Stimulated activated CD4-positive, alpha-beta T cell treated with anti-CD3 and anti-CD28 coated beads, Interleukin-1b, Interleukin-23, amount 100 ng/mL, for 1 hour (primary cell): ENCODE measurements at places on chromosomes 1 and 21.
A peak's percentile ranks its signal among the peaks of the same experiment; 100 is the strongest.

DNA sequence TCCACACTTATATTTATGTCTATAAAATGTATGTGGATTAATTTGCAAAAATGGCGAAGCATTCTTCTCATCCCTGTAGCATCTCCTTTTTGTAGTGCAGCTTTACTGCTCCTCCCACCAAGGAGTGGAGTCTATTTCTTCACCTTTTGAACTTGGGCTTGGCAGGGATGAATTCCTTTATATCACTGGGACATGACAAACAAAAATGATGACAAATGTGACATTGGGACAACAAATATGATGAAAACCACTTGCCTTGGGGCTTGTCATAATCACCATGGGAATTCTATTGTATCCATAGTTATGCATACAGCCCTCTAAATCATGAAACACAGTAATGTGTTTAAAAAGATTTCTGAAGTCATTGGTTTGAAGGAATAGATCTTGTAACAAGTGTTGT lies 155.0 kb downstream of the TNFSF18 start:
- no peak for DNase-seq

DNA sequence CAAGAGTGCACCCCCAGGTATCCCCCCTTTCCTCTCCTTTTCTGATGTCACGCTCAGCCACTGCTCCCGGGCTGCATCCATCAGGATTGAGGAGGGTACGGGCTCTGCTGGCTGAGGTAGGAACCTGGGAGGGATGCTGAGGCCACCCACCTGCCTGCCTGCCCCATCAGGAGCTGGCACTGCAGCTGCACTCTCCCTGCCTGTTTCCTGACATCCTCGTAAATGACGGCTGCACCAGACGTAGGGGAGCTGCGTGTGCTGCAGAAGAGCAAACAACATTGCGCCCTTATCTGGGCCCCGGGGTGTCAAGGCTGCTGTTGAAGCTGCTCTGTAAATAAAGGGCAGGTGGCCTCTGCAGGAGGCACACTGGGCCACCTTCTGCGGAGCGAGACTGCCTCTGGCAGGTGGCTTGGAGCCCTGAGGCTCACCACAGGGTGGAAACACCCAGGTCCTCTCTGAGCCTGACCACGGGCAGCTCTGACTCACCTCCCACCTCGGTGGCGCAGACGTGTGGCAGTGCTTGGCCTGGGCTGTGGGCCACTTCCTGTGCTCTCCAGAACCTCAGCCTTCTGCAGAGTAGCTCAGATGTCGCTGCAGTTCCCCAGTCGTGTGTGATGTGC lies 30.9 kb downstream of the SNAP47 start:
- DNase-seq = peak; percentile 63

DNA sequence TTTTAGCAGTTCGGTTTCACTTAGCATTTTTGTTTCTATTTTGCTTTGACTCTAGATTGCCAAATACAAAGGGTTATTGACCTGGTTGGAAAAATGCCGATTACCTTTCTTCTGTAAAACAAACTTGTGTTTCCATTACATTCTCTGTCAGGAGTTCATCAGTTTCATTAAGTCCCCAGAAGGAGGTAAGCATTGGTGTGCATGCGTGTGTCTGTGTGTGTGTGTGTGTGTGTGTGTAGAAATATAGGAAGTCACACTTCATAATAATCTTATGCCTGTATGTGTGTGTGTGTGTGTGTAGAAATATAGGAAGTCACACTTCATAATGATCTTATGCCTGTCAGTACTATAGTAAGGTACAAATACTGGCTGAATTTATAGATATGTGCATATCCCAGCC lies 10.0 kb downstream of the RGSL1 start:
- no peak for DNase-seq

DNA sequence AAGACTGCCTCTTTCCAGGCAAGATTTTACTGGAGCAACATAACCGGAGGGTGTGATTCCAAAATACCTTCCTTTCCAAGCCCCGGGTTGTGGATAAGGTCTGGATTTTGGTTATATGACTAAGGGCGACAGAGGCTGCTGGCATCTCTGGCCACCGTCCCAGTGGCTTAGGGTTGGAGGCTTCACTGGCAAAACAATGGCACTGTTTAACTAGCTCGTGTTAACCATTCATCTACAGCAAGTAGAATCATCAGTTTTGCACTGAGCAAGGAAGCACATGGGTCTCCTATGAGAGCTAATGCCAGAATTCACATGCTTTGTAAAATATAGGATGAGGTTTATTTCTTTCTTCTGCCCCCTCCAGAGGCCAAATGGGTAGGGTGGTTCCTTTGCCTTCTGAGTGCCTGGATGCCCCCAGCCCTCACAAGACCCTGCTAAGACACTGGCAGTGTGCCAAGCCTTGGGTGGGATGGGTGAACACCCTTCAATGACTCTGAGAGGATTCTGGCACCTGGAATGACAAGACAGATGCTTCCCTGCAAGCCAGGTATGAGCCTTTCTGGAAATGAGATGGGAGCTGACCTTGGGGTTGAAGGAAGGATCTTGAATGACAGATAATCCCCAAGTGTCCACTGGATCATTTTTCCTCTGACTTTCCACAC lies 36.8 kb downstream of the DHCR24 start:
- DNase-seq = no peak

DNA sequence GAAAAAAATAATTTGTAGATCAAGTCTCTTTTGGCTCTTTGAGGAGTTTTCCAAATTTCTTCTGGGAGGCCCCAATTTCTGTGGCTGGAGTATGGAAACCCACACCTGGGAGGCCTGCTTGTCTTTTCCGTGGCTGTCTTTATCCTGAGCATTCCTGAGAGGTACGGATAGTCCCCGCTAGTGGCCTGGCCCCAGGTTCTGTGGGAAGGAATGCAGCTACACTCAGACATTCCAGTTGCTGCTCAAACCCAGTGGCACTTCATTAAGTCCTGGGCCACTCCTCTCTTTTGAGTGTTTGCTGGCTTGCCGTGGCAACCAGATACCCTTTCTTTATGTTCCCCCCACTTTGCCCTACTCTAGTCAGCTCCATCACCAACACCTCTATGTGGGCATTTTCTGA lies 310.4 kb downstream of the ASTN1 start:
- no peak for DNase-seq

DNA sequence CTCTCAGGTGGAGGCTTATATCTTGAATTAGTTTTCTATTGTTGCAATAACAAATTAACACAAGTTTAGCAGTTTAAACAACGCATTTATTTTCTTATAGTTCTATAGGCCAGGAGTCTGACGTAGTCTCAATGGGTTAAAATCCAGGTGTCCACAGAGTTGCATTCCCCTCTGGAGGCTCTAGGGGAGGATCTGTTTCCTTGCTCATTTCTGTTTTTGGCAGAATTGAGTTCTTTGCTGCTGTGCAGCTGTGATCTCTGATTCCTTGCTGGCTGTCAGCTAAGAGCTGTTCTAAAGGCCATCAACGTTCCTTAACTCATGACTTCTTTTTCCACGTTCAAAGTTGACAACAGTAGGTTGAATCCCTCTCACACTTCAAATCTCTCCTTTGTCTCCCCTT lies 31.8 kb downstream of the S100A10 start:
- no peak for DNase-seq

GRCh38 chr1:230831771-230832170 lies 36.5 kb downstream of the C1orf198 start:
- DNase-seq = no peak

- DNase-seq = no peak
These were observed 5.9 kb downstream of the VSIG8 start for GRCh38 chr1:159856576-159856975.

DNA sequence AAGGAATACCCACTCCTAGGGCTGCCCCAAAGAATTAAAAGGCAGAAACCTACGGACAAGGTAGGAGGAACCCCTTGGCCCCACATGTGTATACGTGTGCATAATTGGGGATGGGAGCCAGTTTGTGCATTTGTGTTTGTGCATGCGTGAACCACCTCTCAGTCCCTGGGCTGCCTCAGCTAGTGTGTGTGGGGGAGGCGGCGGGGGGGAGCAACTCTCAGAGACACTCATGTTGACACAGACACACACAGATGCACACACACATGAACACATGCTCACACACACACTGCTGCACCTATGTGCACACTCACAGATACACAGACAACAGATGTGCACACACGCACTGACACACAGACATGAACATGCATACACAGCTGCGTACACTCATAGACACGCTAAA lies 5.1 kb downstream of the LDLRAD1 start:
- DNase-seq = no peak

DNA sequence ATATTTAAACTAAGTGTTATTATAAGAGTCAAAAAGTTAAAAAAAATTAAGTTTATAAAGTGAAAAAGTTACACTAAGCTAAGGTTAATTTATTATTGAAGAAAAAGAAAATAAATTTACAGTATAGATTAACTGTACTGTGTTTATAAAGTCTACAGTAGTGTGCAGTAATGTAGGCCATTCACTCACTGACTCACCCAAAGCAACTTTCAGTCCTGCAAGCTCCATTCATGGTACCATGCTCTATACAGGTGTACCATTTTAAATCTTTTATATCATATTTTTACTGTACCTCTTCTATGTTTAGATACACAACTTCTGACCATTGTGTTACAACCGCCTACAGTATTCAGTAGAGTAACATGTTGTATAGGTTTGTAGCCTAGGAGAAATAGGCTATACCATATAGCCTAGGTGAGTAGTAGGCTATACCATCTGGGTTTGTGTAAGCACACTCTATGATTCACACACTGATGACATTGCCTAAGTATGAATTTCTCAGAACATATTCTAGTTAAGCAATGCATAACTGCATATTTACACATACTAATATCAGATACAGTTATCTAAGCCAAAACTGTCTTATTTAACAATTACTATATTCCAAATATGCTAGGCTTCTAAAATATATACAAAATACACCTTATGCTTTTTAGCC lies 80.6 kb upstream of the GFI1 start:
- DNase-seq = no peak

DNA sequence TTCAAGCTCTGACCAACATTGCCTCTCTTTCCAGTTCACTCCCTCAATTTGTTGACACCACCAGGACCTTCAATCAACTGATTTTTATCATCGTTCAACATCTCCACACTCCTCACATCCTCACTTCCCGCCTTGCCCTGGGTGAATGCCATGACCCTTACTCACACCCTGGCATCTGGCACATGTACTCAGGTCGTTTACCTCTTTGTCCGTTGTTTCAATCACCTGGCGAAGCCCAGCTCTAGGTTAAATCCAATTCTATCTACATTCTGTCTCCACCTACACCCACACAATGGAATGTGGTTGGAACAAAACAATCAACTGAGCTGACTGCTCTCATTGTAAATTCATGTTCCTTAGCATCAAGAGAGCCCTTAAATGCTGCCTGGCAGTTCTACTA lies 24.2 kb upstream of the TBX15 start:
- no peak for DNase-seq

- DNase-seq = no peak
These were observed 87.9 kb downstream of the PLPP3 start for GRCh38 chr1:56491441-56491840.

DNA sequence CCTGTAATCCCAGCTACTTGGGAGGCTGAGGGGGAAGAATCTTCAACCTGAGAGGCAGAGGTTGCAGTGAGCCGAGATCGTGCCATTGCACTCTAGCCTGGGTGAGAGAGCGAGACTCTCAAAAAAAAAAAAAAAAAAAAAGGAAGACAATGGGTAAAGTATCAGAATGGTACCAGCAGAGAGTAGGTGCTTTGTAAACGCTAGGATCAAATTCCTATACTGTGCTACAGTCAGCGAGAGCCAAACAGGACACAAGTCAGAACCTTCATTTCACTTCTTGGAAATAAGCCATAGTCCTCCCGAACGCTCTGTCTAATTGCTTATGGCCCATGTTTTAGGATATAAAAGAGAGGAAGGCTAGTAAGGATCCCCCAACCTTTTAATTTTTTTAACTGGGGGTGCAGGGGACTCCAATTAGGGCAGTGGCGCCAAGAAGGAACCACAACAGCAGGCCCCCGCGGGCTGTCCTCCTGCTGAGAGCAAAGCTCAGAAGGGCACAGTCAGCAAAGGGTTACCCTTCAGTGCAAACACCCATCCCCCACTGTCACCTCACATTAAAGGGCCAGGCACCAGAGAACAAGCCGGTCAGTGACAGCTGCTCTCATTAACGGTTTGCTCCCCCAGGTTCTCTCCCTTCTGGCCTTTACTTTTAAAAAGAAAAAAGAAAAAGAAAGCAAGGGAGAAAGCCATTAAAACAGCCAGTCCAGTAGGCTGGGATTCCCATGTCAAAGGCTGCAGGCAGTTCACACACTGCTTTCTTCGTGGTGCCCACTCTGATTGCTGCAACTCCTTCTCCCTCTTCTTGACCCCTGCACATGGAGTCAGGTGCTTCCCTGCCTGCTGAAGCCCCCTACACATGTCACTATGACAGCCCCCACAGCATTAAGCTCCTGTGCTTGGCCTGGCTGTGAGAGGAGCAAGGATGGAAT lies 69.4 kb downstream of the PLPP3 start:
- DNase-seq = no peak

DNA sequence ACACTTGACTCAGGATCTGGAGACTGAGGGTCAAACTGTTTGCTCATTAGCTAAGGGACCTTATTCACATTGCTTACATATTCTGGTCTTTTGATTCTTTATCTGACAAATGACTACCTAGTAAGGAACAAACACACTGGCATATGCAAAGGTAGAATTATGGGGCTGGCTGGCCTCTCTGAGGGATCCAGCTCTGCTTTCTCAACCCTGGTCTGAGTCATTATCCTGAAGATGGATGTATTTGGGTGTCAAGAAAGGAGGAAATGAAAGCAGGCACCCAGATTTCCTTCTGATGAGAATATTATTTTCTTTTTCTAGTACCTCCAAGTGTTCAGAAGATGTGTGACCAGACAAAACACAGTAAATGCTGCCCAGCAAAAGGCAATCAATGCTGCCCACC lies 6.0 kb downstream of the SMCP start:
- no peak for DNase-seq

- no peak for DNase-seq
These were observed 756 bp upstream of the RBM34 start for GRCh38 chr1:235161685-235162327.

DNA sequence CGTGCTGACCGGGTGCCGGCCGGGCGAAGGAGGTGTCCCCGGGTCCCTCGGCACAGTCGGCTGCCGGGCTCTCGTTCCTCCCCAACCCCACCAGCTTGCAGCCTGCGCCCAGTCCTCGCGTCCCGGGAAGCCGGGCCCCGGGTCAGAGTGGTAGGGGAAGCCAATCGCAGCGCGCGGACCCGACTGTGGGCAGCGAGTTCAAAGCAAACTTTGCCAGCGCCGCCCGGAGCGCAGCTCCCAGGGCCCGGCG lies 328 bp downstream of the MYCL start:
- DNase-seq = no peak

DNA sequence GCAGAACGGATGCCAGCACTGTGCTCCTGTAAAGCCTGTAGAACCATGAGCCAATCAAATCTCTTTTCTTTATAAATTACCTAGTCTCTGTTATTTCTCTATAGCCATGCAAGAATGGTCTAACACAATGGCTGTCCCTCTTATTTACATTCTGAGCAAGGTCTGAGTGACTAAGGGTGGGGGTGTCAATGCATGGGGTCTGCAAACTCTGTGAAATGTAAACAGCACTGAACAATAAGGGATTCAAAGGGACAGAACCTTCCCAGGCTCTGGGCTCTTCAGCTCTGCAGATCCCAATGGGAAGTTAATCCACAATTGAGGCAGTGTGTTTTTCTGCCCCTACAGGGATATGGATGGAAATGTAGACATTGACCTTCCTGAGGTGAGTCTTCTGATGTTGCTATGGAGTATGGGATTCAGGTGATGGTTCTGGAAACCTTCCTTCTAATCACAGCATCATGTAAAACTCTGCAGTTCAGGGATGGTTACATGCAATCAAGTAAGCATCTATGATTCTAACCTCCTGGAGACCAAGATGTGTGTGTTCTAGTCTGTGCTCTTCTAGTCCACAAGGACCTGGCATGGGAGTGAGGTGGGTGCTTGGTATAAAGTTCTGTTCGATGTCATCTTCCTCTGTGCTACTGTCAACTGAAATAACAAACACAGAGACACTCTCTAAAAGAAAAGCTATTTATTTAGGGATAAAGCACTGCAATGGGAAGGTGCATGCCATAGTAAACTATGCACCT lies 38.6 kb downstream of the CAPN9 start:
- DNase-seq = no peak
